ENCODE measurements at places on chromosomes 16 and 17.
A peak's percentile ranks its signal among the peaks of the same experiment; 100 is the strongest.

- DNase-seq = peak; percentile 59
Observed at GRCh38 chr16:58678716-58679115, 5.9 kb downstream of the SLC38A7 start.

DNA sequence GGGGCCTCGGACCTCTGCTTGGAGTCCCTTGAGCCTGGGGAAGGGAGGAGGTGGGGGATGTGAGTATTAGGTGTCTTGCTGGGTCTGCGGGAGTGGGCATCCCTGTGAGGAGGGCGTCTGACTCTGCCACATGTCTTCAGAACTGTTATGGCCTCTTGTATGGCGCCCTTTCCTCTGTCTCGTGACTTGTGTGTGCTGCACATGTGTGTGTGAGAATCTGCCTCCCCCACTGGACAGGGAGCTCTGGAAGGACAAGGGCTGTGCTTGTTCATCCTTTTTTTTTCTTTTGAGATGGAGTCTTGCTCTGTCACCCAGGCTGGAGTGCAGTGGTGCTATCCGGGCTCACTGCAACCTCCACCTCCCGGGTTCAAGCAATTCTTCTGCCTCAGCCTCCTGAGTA is 33.4 kb downstream of the ARHGAP23 start:
- DNase-seq = no peak

DNA sequence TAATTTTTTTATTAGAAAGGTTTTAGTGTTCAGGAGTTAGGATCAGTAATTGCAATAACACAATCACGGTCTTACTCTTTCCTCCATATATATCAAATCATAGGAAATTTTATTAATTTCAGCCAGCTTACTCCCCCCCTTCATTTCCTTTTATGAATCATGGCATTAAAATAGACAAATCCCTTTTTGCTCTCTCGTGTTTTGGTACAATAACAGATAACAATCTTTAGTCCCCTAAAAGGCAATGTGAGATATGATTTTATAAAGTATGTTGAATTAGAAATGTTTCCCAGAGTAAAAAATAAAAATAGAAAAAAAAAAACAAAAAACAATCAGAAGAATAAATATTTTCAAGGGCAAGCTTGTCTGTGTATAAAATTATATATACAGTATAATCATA is 42.6 kb upstream of the RHOT1 start:
- no peak for DNase-seq

DNA sequence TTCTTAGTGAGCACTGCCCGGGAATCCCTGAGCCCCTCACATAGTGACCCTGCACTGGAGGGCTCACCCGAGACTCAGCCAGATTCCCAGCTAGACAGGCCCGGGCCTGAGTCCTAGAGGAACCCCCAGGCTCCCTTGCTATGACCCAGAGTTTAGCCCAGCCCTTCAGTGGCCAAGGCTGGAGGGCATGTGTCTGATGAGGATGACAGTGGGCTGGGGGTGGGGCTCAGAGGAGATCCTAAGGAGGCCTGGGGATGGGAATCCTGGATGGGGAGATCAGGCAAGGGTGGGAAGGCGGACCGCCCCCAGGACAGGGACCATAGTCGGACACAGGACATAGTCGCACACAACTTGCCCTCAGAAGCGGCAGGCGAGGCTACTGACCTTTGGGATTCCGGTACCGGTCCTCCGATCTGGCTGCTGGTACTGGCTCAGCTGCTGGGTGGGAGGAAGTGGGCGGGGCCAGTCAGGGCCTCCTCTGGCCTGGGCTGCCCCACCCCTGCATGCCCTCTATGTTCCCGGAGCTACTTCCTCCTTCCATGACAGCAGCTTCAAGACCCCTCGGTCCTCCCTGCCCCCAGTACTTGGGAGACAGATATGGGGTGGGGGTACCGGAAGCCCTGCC is 1.1 kb downstream of the CD79B start:
- peak; percentile 81 for DNase-seq

- no peak for DNase-seq
Observed at GRCh38 chr17:67054011-67054591, 9.7 kb downstream of the CACNG1 start.

DNA sequence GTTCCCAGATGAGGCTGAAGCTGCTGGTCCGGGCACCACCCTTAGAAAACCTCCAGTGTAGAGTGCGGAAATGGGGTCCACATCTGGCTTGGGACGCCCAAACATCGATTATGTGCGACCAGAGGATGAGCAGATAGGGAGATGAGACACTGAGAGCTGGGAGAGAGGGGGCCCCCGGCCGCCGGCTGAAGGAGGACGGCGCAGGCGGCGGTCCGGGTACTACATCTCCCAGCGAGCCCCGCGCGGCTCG is 182 bp upstream of the SPECC1 start:
- no peak for DNase-seq

All from hematopoietic multipotent progenitor cell treated with erythropoietin and hydrocortisone succinate and interleukin-3 and kit ligand, for 4 days (in vitro differentiated cells).